ENCODE measurements at places on chromosomes 3 and 15. TPM values are rescaled to one million over a fixed set of nuclear protein-coding genes. Genes with fewer than 3 reads are reported as not detected.
A peak's percentile ranks its signal among the peaks of the same experiment; 100 is the strongest.

DNA sequence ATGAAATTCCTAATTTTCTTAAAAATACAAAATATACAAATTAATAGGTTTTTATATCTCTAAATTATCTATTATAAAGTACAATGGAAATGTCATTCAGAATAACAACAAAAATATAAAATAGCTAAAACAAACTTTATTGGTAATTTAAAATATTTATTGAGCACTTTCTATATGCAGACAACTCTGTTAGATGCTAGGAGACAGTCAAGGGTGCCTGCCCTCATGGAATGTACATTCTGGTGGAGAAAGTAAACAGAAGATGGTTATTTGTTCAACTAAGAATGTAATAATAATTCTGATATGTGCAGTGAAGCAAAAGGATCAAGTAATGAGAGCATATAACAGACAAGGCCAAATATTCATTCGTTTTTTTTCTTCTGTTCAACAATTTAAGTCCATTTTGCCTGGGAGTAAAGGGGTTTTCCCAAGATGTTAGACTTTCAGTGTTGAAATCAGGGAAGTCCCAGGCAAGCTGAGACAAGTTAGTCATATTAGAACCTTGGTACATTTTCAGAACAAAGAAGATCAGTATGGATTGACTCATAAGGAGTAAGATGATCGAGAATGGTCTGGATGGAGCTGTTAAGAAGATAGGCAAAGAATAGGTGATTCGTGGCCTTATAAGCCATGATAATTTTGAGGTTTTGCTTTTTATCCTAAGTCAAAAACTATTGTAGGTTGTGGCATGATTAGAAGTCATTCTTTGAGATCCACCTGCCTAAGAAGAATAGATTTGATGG lies 150.2 kb upstream of the MLF1 start:
- no peak overlapping the region for H3K4me3 ChIP-seq
- no peaks in the 10 kb centered on the region for H3K36me3 ChIP-seq
- H3K27ac ChIP-seq, result no peak overlapping the region
- no peak for DNase-seq

GRCh38 chr3:113663324-113663750 lies 33.1 kb downstream of the USF3 start:
- no peaks in the 10 kb centered on the region for H3K4me1 ChIP-seq
- no peaks in the 10 kb centered on the region for H3K27me3 ChIP-seq
- peaks cover 45% of the 10 kb centered on the region for H3K36me3 ChIP-seq
- H3K4me3 ChIP-seq, result no peak overlapping the region
- H3K27ac ChIP-seq, result no peak overlapping the region

DNA sequence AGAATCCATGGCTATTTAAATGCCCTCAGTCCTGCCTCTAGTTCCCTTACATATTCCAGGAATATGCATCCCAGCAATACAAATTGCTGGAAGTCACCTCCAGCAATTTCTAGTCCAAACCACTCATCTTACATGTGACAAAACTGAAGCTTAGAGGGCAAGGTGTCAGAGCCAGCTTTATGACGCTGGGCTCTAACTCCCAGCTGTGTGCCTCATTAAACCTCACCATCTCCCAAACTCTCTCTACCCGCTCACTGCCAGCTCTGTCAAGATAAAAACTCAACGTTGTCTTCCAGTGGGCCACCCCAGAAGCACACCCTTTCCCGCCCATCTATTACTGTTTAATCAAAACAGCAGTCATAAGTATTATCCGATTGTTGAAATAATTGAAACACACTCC lies 7.9 kb downstream of the TNIK start:
- peaks cover 15% of the 10 kb centered on the region for H3K4me1 ChIP-seq
- no peak overlapping the region for H3K4me3 ChIP-seq
- H3K36me3 ChIP-seq, result no peaks in the 10 kb centered on the region

DNA sequence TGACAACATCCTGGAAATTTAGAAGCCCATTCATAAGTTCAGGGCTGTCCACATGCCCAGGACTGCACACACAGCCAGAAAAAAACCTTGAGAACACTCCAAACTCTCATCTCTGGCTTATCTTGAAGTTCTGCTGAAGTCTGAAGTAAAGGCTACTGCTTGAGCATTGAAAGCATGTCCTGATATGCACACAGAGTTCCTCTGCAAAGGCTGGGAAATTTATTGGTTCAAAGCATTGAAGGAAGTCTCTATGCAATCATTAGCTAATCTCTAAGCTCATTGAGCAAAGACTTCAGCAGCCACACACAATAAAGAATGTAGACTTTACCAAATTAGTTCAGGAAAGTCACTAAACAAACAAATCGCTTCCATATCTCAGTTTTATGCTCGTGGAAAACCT lies 162.0 kb upstream of the STT3B start:
- no peak overlapping the region for H3K4me3 ChIP-seq
- no peak overlapping the region for H3K27ac ChIP-seq
- DNase-seq, result no peak
- H3K4me1 ChIP-seq, result peaks cover 7% of the 10 kb centered on the region
- H3K36me3 ChIP-seq, result no peaks in the 10 kb centered on the region

DNA sequence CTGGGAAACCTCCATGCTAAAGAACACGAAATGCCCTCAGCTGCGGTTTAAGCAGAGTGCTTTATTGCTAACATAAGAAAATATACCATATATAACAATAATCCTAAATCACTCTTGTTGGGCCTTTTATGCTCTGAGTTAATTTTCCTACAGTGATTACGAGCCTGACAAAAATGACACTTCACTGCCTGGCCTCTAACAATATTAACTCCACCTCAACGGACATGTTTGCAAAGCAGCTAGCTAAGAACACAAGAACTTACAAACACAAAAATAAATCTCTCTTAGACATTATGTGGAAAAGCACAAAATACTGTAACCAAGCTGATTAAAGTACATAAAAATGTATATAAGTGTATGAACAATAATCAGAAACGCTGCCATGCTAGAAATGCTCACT lies 40.7 kb downstream of the DLG1 start:
- no peak for DNase-seq
- H3K27ac ChIP-seq, result no peak overlapping the region
- no peak overlapping the region for H3K4me3 ChIP-seq
- H3K27me3 ChIP-seq, result no peaks in the 10 kb centered on the region
- no peaks in the 10 kb centered on the region for H3K4me1 ChIP-seq

GRCh38 chr3:120144267-120144666 lies 50.0 kb upstream of the GSK3B start:
- no peaks in the 10 kb centered on the region for H3K4me1 ChIP-seq
- no peaks in the 10 kb centered on the region for H3K36me3 ChIP-seq
- DNase-seq, result no peak
- no peak overlapping the region for H3K27ac ChIP-seq
- H3K4me3 ChIP-seq, result no peak overlapping the region

DNA sequence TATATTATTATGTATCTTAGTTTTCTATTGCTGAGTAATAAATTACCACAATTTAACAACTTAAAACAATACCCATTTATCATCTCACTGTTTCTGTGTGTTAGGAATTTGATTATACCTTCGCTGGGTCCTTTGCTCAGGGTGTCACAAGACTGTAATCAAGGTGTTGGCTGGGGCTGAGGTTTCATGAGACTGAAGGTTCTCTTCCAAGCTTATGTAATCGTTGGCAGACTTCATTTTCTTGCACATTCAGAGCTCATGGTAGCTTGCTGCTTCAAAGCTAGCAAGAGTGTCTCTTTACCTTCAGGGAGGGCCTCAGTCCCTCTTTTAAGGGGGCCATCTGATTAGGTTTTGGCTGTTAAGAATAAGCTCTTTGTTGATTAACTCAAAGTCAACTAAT lies 293.1 kb downstream of the POLQ start:
- H3K27me3 ChIP-seq, result no peaks in the 10 kb centered on the region
- DNase-seq, result no peak
- no peak overlapping the region for H3K4me3 ChIP-seq
- no peaks in the 10 kb centered on the region for H3K36me3 ChIP-seq

GRCh38 chr3:30770387-30770786 lies 124.1 kb downstream of the GADL1 start:
- no peak overlapping the region for H3K27ac ChIP-seq
- peak; percentile 4 for DNase-seq
- no peaks in the 10 kb centered on the region for H3K36me3 ChIP-seq
- H3K4me1 ChIP-seq, result no peaks in the 10 kb centered on the region

DNA sequence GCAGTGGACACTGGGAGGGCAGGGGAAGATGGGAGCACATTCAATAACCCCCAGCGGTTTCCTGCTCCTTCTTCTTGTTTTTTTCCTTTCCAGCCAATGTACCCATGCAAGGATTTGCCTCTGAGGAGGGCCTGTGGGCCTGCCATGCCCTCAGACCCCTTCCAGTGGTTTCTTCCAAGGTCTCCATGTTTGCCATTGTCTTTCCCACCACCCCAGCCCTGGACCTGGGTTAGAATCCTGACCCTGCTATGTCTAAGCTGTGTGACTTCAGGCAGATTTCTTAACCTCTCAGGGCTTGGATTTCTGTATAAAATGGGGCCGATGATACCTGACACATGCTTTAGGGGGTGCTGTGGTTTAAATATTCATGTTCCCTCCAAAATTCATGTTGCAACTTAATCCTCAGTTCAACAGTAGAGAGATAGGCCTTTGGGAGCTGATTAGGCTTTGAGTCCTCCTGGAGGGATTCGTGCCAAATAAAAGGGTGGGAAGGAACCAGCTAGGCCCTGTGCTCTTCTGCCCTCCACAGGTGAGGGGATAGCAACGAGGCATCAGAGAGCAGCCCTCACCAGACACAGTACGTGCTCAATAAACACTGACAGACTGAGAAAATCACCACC lies 46.3 kb upstream of the FLNB start:
- no peak overlapping the region for H3K27ac ChIP-seq
- H3K36me3 ChIP-seq, result no peaks in the 10 kb centered on the region
- H3K4me1 ChIP-seq, result peaks cover 28% of the 10 kb centered on the region
- H3K27me3 ChIP-seq, result no peaks in the 10 kb centered on the region
- DNase-seq, result no peak

- no peak overlapping the region for H3K4me3 ChIP-seq
- DNase-seq, result no peak
- H3K36me3 ChIP-seq, result no peaks in the 10 kb centered on the region
- no peak overlapping the region for H3K27ac ChIP-seq
Measured at GRCh38 chr3:166177130-166177529, 339.9 kb upstream of the BCHE start.

The PLA2G4E gene
- total RNA-seq, result not detected

The IL16 gene
- 17.1 TPM for total RNA-seq

The C2CD4A gene
- total RNA-seq, result not detected

The AGBL1 gene
- not detected for total RNA-seq

The DPPA2 gene
- not detected for total RNA-seq

All from thoracic aorta (tissue), 2 donors.